ENCODE measurements at places on chromosomes 2 and 18. TPM values are rescaled to one million over a fixed set of nuclear protein-coding genes. Genes with fewer than 3 reads are reported as not detected.

The SDC1 gene
- 452 TPM for total RNA-seq

GRCh38 chr2:47984041-47984440, 77.7 kb upstream of the FBXO11 start:
- H3K27me3 ChIP-seq: no peaks in the 10 kb centered on the region
- H3K36me3 ChIP-seq: no peaks in the 10 kb centered on the region
- no peak for DNase-seq
- H3K4me3 ChIP-seq: no peak overlapping the region
- no peaks in the 10 kb centered on the region for H3K4me1 ChIP-seq

The SATB2 gene
- total RNA-seq: 8.5 TPM

GRCh38 chr2:217158928-217159327, 299.1 kb upstream of the TNP1 start:
- H3K27ac ChIP-seq: no peak overlapping the region
- DNase-seq: no peak
- no peak overlapping the region for H3K4me3 ChIP-seq
- no peaks in the 10 kb centered on the region for H3K4me1 ChIP-seq

The RAX gene
- not detected for total RNA-seq

The ACOXL gene
- total RNA-seq: not detected

The IMPACT gene
- total RNA-seq: 16.0 TPM

GRCh38 chr2:41241325-41242000, 789.6 kb upstream of the SLC8A1 start:
- H3K27ac ChIP-seq: no peak overlapping the region
- H3K27me3 ChIP-seq: no peaks in the 10 kb centered on the region
- no peaks in the 10 kb centered on the region for H3K36me3 ChIP-seq
- no peak for DNase-seq
- H3K4me3 ChIP-seq: no peak overlapping the region

GRCh38 chr18:74831571-74832250, 234.0 kb downstream of the ZNF407 start:
- DNase-seq: no peak
- H3K36me3 ChIP-seq: no peaks in the 10 kb centered on the region
- no peaks in the 10 kb centered on the region for H3K4me1 ChIP-seq

- H3K27me3 ChIP-seq: no peaks in the 10 kb centered on the region
- H3K4me3 ChIP-seq: no peak overlapping the region
- H3K27ac ChIP-seq: no peak overlapping the region
These were observed 248.7 kb downstream of the ZNF385B start for GRCh38 chr2:179612591-179613298.

GRCh38 chr2:219350215-219350614, 17.7 kb upstream of the RESP18 start:
- H3K4me1 ChIP-seq: no peaks in the 10 kb centered on the region
- H3K36me3 ChIP-seq: no peaks in the 10 kb centered on the region
- DNase-seq: no peak
- H3K4me3 ChIP-seq: no peak overlapping the region
- H3K27me3 ChIP-seq: no peaks in the 10 kb centered on the region

- H3K27ac ChIP-seq: no peak overlapping the region
- H3K4me3 ChIP-seq: no peak overlapping the region
- H3K36me3 ChIP-seq: no peaks in the 10 kb centered on the region
- H3K27me3 ChIP-seq: no peaks in the 10 kb centered on the region
- DNase-seq: no peak
These were observed 566.2 kb downstream of the IRS1 start for GRCh38 chr2:226233388-226233787.

- no peaks in the 10 kb centered on the region for H3K36me3 ChIP-seq
- no peaks in the 10 kb centered on the region for H3K4me1 ChIP-seq
- no peak overlapping the region for H3K4me3 ChIP-seq
These were observed 156.1 kb upstream of the ID2 start for GRCh38 chr2:8525582-8526402.

DNA sequence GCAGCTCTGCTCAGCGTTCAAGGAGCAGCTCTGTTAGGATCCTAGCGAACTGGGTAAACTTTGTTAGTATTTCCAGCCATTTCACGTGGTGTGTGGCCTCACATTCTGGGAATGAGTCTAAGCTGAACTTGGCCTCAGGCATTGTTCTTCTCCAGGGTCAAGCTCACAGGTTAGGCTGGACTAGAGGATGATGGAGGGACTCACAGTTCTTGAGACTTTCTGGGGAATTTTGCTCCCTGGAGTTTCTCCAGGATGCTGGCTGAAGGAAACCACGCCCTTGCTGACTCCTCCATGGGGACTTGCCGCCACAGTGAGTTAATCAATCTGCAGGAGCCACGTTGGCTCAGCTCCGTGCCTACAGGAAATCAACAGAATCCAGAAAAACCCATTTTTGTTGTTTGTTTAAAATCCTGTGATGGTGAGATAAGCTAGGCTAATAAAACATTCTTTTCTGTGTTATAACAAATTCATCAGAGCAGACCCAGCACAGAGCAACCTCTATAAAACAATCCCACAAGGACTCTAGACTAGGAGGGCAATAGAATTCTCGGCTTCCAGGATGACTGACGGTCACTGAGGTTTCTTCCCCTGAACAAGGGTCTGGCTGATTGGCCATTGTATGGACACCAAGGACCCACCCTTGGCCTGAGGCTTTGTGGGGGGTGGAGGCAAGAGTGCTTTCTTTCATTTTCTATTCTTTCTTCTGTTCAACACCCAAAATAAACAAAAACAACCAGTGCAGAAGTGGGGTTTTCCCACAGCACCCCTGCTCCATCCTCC, 12.6 kb downstream of the CNDP1 start:
- H3K36me3 ChIP-seq: no peaks in the 10 kb centered on the region
- no peak overlapping the region for H3K27ac ChIP-seq
- peaks cover 24% of the 10 kb centered on the region for H3K4me1 ChIP-seq
- DNase-seq: no peak
- no peaks in the 10 kb centered on the region for H3K27me3 ChIP-seq

- H3K4me3 ChIP-seq: no peak overlapping the region
- H3K27ac ChIP-seq: no peak overlapping the region
- H3K27me3 ChIP-seq: no peaks in the 10 kb centered on the region
- no peak for DNase-seq
These were observed 391.7 kb downstream of the ZEB2 start for GRCh38 chr2:144128130-144128746.

The WNT6 gene
- not detected for total RNA-seq

DNA sequence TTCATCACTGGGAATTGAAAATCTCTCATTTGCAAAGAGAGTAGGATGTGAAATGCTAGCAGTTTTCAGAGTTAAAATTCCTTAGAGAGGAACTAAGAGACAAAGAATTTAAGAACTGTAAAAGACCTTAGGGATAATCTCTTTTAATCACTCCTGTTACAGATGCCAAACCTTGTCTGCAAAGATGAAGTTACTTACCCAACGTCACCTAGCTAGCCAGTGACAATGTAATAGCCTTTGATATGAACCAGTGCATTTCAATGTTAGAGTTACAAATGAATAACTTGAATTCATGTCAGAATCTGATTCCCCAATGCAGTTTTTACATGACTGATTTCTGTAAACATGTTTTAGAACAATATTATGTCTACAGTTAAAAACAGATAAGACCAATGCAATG, 190.1 kb downstream of the LRP1B start:
- H3K36me3 ChIP-seq: no peaks in the 10 kb centered on the region
- H3K27me3 ChIP-seq: no peaks in the 10 kb centered on the region
- no peak for DNase-seq

DNA sequence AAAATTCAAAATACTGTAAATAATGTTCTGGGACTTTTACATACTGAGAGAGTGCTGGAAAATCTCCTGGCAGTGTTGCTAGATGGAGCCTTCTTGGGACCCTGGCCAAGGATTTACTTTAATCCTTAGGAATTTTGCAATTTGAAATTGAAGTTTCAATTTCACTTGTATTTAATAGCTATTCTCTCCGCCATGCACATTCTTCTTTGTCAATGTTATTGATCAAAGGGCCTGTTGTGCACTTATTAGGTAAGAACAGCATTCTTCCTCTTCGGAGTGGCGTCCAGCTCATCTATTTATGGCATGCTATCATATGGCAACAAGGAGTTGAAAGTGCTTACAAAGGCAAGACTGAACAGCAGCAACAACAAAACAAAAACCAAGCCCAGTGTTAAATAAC, 40.1 kb upstream of the SOS1 start:
- no peak for DNase-seq
- no peaks in the 10 kb centered on the region for H3K27me3 ChIP-seq
- H3K4me3 ChIP-seq: no peak overlapping the region

GRCh38 chr2:224749136-224749535, 33.0 kb upstream of the CCDC195 start:
- no peak overlapping the region for H3K27ac ChIP-seq
- no peaks in the 10 kb centered on the region for H3K27me3 ChIP-seq
- H3K36me3 ChIP-seq: no peaks in the 10 kb centered on the region
- H3K4me3 ChIP-seq: no peak overlapping the region
- no peak for DNase-seq
- H3K4me1 ChIP-seq: no peaks in the 10 kb centered on the region

GRCh38 chr2:26193578-26194231, 20.8 kb downstream of the GAREM2 start:
- DNase-seq: no peak
- no peaks in the 10 kb centered on the region for H3K27me3 ChIP-seq
- peaks cover 71% of the 10 kb centered on the region for H3K36me3 ChIP-seq
- no peaks in the 10 kb centered on the region for H3K4me1 ChIP-seq
- H3K27ac ChIP-seq: no peak overlapping the region

All from right lobe of liver (tissue), 6 donors.